Femur (tissue), 1 donor: ENCODE measurements at places on chromosomes 3 and 15.

DNA sequence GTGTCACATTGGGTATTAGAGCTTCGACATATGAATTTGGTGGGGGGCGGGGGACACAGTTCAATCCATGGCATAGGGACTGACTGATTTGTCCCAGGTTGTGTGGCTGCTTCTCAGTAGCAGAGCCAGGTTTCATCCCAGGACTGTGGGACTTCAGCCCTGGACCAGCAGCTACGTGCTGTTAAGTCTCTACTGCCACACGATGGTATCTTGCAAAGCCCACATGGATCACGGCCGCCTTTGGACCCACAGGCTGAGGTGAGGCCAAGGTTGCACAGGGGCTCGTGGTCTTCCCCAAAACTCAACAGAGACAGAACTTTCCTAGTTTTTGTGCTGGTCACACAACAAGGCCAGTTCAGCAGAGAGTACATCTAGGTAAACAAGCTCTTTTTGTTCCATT, 97.4 kb downstream of the LRRK1 start:
- peak; percentile 14 for DNase-seq

DNA sequence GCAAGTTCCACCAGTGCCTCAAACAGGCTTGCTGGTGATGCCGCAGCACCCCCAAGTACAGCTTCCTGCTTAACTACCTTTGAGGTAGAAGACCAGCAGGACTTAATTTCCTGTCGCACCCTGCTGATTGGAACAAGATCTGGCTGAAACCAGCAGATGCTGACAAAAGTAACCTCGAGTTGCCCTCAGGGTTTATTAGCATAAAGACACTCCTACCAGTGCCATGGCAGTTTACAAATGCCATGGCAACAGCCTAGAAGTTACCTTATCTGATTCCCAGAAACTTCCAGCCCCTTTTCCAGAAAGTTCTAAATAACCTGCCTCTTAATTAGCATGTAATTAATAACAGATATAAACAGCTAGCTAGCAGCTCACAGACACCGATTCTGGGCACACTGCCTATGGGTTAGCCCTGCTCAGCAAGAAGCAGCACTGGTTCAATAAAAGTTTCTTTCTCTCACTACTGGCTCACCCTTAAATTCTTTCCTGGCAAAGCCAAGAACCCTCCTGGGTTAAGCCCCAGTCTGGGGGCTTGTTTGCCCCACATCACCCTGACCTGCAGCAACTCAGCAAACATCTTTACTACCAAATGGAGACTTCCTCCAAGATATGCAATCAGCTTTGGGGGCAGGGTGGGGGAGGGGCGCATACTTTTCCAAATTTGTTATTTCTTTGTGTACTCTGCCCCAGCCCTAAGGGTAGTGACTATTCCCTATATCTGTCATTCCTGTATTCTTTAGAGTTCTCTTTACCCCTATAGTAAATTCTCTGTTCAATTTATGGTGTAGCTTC, 54.2 kb downstream of the MAP4 start:
- no peak for DNase-seq

GRCh38 chr3:31048143-31048542, 153.7 kb upstream of the GADL1 start:
- DNase-seq = no peak

DNA sequence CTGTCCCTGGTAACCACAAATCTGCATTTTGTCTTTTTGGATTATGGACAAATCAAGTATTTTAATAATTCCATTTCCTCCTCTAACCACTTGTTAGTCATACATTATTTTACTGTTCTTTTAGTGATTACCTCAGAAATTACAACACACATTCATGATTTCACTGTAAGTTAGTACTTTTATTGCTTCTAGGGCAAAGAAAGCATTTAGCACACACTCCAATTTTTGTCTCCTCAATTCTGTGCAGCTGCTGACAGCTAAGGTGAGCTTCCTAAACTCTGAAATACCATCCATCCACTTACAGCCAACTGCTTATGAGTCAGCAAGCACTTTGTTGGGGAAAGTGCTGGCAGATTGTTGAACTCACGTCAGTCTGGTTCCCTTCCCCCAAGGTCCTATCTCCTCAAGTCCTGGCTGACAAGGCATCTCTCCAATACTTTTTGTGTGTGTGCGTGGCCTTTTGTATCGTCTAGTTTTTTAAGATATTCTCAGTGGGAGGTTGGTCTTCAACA, 49.4 kb upstream of the TNFAIP8L3 start:
- DNase-seq = no peak

DNA sequence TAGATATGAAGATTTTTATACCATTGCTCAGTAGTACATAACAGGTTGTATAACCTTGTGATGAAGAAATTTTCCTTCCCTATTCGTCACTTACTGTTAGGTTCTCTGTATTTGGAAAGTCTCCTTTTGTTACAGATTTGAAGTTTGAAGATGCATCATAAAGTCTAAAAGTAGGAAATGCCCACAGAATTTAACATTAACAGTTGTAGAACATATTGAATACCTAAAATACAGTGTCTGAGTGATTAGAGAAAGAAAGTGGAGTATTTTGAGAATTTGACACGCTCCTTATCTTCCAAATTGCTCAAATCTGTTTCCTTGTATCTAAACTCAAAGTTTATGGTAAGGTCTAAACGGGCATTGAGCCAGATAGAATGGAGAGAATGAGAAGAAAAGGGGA, 111.3 kb downstream of the MBNL1 start:
- DNase-seq = no peak

- DNase-seq = no peak
Measured at GRCh38 chr3:66432041-66432766, 68.6 kb downstream of the LRIG1 start.

GRCh38 chr15:27468151-27468591, 497.2 kb downstream of the GABRG3 start:
- no peak for DNase-seq

- no peak for DNase-seq
Measured at GRCh38 chr15:93825682-93826081, 405.7 kb upstream of the MCTP2 start.

DNA sequence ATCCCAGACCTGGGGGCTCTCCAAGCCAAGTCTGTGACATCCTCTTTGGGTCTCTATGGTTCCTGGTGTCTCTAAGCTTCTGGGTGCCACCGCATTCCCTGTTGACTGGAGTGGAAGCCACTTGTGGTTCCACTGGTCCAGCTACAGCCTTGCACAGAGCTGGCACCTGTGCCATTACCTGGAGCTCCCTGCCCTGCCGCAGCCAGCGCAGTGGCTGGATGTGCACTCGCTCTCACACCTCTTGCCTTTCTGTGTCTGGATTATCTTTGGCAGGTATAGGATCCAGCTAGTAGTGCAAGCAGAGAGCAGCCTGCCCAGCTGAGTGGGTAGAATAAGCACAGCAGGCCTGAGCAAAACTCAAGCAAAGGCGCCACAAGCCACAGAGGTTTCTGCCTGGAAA, 1635.5 kb downstream of the OTOL1 start:
- DNase-seq = no peak

DNA sequence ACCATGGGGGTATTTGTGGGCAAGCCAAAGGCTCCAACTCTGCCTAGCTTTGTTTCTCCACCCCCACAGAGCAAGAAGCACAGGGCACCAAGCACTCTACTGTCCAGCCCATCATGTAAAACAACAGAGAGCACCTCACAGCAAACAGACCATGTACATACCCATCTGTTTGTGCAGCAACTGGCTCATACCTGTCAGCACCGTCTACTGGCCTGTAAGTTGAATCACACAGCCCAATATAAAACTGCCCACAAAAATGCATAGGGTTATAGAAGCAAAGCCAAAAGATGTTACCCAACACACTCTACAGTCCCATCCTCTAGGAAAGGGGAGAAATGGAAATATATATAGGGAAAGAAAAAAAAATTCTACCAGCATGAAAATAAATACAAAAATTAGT, 139.7 kb upstream of the CPNE4 start:
- DNase-seq = no peak

DNA sequence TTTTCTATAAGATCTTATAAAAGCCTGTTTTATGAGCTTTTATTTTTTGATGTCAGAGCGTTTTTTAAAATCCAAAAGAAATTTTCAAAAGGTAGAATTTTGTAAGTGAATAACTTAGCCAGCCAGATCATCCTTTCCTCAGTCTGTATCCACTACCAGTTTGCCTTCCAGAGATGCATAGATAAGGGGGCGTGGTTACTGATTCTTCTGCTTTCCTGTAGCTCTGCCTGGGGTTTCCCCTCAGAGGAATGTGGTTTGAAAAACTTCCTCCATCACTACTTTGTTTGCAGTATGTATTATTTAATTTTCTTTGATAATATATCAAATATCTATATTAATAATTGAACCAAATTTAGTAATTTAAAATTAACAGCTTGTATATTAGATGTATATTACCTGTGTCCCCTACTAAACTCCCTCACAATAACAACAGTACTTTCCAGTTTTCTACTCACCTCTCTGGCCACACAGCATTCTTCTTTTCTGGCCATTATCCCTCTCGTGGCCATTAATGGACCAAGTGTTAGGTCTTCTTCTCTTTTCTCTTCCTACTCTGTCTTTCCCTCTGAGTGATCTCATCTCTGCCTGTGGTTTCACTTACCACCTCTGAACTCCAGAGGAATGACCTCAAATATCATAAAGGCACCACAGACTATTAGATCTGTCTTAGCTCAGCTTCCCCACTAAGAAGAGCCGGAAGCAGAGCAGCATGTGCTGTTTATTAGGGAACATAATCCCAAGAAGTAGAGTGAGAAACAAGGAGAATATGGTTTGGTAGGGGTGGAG, 239.7 kb downstream of the UBE2E2 start:
- no peak for DNase-seq

DNA sequence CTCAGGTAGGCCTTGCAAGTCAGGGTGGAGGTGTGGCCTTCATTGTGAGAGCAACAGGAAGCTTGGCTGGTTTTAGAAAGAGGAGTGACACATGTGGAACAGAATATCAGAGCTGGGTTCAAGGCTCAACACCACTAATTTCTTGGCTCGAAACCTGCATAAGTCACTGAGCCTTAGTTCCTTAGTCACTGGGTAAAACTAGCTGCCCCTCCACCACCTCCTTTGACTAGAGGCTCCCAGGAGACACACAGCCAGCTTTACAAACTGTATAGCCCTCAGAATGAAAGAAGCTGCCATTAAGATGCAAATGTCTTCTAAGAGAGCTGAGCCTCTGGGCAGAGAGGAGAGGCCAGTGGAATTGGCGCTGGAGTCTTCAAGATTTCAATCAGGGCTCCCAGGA, 67.7 kb downstream of the CERS3 start:
- no peak for DNase-seq

- no peak for DNase-seq
Measured at GRCh38 chr15:42954291-42954690, 33.7 kb upstream of the TTBK2 start.

GRCh38 chr15:31309893-31310606, 16.6 kb upstream of the KLF13 start:
- no peak for DNase-seq

DNA sequence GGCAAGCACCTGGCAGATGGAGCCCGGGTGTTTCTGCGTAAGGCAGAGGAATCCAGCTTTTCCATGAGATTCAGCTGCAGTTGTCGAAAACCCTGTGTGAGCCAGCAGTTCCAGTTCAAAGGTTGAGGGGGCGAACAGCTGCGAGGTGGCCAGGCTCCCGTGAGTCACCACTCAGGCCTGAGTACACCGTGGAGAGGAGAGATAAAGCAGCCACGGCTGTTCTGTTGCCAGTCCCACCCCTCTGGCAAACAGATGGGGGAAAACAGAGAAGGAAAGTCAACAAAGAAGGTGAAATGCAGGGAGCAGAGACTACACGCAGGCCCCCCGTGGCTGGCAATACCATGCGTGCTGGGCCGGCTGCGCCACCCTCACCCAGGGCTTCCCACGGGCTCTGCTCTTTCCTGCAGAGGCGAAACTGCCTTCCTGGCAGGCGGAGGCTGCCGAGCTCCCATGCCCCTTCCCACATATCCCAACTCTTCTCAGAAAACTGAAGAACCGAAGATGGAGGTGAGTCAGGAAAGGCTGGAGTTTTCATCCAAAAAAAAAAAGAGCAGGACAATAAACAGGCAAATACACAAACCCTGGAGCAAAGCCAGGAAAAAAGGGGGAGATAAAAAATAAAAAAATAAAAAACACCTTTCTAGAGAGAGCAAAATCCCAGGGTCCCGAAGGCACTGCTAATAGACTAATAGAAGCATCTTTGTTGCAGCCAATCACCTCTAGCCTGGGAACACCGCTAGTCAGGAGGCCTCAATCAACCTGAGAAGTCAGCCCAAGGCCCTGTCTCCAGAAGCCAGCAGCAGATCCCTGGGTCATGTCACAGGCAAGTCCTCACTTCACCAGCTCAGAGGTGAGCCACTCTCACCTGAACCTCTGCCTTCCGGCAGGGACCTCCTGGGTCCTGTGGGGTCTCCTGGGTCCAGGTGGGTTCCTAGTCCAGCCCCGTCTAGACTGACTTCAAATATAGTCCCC, 37.7 kb downstream of the FAM174B start:
- DNase-seq = peak; percentile 83

DNA sequence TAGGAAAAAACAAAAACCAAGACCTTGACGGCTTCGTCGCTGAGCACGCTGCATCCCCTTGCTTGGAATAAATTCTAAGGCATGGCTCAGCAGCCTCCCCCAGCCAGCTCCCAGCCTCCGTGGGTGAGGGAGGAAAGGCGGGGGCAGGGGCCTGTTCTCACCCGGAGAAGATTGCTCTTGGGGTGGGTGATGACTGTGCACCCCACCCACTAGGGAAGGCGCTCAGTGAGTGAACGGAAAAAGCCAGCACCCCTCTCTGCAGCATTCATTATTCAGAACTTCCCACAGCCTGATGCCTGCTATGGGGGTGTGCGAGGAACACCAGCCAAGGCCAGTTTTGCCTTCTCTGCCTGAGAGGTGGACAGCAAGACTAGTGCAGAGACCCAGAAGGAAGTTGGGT, 19.3 kb upstream of the NTRK3 start:
- no peak for DNase-seq

DNA sequence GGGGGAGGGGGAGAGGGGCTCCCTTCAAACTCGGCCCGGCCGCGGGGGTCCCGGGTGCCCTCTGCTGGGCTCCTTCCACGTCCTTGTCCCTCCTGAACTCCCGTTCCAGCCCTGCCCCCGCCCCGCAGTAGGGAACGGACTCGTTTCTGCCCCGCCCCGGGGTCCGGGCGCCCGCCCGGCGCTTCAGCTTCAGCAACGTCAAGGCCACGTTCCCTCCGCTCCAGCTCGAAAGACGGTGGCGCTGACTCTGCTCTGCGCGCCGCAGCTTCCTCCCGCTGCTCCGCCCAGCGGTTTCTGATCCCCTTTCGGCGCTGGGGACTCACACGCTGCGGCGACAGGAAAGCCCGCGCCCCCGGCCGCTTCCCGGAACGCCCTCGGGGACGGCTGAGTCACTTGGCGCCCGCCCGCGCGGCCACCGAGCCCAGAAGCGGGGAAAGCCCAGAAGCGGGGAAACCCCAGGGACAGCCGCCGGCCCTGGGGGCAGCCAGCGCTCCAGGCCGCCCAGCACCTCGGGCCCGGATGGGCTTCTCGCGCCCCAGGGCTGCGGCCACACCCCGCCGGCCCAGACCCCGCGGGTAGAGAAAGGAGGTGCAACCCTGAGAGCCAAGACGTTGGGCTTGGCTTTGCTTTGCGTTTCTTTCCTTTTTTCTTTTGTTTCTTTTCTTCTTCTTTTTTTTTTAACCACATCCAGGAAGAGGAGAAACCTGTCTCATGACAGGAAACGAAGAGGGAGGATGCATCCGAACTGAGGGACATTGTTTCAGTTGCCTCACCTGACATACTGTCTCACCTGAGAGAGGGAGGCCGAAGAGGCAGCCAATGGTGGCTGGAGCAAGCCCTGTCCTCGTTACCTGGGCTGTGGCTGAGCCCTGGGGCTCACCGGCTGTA, 28.9 kb downstream of the ARHGAP31 start:
- peak; percentile 92 for DNase-seq
